Thyroid gland (tissue), 4 donors: ENCODE measurements at places on chromosomes 12 and 14. TPM values are rescaled to one million over a fixed set of nuclear protein-coding genes. Genes with fewer than 3 reads are reported as not detected.
A peak's percentile ranks its signal among the peaks of the same experiment; 100 is the strongest.

The TARBP2 gene
- 31.2 TPM for total RNA-seq

DNA sequence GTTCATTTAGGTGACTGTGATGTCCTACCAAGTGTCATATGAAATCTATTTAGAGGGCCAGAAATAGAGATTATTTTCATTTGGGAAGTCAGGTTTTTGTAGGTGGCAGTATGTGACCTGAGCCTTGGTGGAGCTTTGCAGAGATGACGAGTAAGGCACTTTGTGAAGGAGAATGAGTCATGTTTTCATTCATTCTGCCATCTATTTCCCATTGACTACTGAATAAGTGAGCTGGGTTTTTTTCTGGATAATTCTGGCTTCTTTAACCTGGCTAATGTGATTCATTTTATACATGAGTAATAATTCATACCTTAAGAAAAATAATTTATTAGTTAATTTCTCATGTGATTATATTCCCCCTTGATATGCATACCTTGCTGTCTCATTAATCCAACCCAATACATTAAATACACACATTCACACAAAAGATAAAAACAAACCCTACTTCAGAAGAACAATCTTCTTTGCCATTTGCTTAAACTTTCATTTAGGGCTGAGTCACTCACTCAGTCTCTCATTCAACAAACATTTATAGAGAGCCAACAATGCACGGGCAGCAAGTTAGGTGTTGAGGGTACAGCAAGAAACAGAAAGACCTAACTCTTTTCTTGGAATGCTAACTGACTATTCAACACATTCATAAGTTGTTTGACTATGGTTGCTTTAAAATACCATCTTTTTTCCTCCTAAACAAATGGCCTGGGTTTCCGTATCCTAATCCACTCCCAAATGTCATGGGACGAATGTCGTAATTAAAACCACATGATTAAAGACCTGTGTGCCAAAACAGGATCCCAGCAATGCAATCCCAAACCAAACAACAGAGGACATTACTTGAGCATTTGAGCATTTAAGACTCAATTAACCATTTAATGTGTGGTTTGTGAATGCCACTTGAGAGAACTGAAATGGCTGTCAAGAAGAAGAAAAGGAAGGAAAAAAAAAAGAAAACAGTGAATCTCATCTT lies 78.0 kb downstream of the KITLG start:
- no peaks in the 10 kb centered on the region for H3K4me1 ChIP-seq
- H3K36me3 ChIP-seq: peaks cover 4% of the 10 kb centered on the region
- H3K27ac ChIP-seq: no peak overlapping the region
- H3K4me3 ChIP-seq: no peak overlapping the region

The TBX5 gene
- total RNA-seq: 0.27 TPM

- H3K27ac ChIP-seq: no peak overlapping the region
- H3K4me3 ChIP-seq: no peak overlapping the region
- no peaks in the 10 kb centered on the region for H3K36me3 ChIP-seq
- H3K27me3 ChIP-seq: no peaks in the 10 kb centered on the region
- no peaks in the 10 kb centered on the region for H3K4me1 ChIP-seq
These were observed 3.7 kb downstream of the TAS2R42 start for GRCh38 chr12:11183011-11183410.

The RBP5 gene
- total RNA-seq: not detected

The GYS2 gene
- total RNA-seq: not detected

The GLT8D2 gene
- 33.9 TPM for total RNA-seq

DNA sequence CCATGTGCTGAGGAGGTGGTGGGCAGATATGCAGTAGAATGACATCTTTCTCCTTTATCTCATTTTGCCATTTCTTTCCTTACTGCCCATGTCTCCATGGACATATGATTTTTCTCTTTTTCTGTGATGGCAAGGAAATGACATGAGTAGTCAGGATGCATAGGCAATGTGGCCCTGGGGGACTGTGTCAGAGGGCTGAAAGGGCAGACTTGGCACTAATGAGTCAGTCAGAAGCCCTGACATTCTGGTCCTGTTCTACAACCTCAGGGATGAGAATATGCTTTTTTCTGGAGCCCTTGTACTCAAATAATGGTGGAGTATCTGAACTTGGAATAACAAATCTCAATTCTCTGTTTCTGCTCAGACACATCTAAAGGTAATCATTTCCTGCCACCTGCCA lies 167.8 kb downstream of the TMEM117 start:
- no peak overlapping the region for H3K27ac ChIP-seq
- no peak for DNase-seq
- H3K4me1 ChIP-seq: no peaks in the 10 kb centered on the region
- H3K27me3 ChIP-seq: no peaks in the 10 kb centered on the region

The LTB4R2 gene
- 7.5 TPM for total RNA-seq

The C14orf39 gene
- total RNA-seq: 0.56 TPM

DNA sequence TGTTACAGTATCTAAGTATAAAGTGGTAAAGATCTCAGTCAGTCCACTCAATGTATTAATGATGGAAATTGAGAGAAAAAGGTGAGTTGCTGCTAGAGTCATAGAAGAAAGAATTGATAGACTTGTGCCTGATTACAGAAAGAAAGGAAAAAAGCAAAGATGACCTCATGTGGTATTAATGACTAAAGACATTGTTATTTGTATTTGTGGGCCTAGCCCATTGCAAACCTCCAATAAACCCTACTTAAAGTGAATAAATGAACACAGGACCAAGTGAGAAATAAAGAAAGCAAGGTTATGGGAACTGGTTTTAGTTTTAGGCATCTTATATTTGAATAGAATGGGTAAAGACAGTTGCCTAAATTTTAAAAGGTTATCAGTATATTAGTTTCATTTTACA lies 105.5 kb downstream of the SYT1 start:
- no peaks in the 10 kb centered on the region for H3K36me3 ChIP-seq
- DNase-seq: no peak
- no peaks in the 10 kb centered on the region for H3K27me3 ChIP-seq
- H3K4me3 ChIP-seq: no peak overlapping the region

- no peak for DNase-seq
- no peaks in the 10 kb centered on the region for H3K36me3 ChIP-seq
- no peak overlapping the region for H3K27ac ChIP-seq
- H3K4me1 ChIP-seq: no peaks in the 10 kb centered on the region
- no peak overlapping the region for H3K4me3 ChIP-seq
These were observed 42.6 kb downstream of the ATP23 start for GRCh38 chr12:57983858-57984505.

DNA sequence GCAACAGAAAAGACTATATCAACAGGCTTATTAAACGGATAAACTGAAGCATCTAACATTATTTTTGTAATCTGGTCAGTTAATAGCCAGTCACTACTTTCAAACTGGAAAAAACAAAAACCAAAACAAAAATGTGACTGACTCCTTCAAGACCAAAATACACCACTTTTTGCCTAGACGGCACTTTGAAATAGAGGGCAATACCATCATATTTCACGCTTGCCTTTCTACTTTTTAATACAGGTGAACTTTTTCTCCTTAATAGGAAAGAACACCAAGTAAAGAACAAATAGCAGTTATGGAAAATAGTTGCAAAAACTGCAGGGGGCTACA lies 550 bp upstream of the NUP107 start:
- H3K4me3 ChIP-seq: peak overlapping the region; percentile 82
- H3K4me1 ChIP-seq: peaks cover 9% of the 10 kb centered on the region
- H3K27me3 ChIP-seq: no peaks in the 10 kb centered on the region

DNA sequence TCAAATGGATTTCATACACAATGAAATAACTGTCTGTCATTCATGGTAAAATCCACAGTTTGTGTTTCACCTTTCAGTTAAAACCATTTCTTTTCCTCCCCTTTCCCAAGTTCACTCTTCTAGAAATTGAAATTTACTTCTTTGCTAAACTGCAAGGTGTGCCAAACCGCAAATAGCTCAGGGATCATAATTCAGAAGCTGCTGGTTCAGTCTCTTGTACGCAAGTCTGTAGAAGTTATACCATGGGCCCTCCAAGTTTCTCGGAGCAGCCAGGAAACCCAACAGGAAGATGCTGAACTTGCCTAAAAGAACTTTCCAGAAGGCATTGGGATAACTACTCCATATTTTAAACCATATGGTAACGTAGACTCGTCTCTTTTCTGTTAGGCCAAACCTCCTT lies 268.9 kb downstream of the FLRT2 start:
- H3K4me1 ChIP-seq: no peaks in the 10 kb centered on the region
- H3K4me3 ChIP-seq: no peak overlapping the region
- no peaks in the 10 kb centered on the region for H3K27me3 ChIP-seq
- DNase-seq: no peak
- H3K27ac ChIP-seq: no peak overlapping the region

DNA sequence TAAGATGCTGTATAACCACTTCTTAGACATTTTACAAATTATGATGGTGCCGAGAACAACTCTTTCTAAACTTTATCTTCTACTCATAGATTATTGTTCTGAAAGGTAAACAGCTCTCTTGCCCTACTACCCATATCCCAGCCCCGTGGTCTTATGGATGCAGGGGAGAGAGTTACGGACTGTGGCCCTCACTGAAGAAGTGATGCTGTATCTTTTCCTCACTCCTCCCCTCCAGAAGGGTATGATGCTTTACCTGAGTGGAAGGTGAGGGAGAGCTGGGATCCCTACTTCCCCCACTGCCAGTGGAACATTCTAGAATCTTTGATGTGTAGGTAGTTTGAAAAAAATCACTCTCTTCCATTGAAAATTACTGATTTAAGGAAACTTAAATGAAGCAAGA lies 3.5 kb downstream of the TSHR start:
- H3K4me3 ChIP-seq: no peak overlapping the region
- H3K4me1 ChIP-seq: peaks cover 25% of the 10 kb centered on the region
- no peak for DNase-seq
- H3K36me3 ChIP-seq: no peaks in the 10 kb centered on the region

The SRRM4 gene
- total RNA-seq: 0.27 TPM

DNA sequence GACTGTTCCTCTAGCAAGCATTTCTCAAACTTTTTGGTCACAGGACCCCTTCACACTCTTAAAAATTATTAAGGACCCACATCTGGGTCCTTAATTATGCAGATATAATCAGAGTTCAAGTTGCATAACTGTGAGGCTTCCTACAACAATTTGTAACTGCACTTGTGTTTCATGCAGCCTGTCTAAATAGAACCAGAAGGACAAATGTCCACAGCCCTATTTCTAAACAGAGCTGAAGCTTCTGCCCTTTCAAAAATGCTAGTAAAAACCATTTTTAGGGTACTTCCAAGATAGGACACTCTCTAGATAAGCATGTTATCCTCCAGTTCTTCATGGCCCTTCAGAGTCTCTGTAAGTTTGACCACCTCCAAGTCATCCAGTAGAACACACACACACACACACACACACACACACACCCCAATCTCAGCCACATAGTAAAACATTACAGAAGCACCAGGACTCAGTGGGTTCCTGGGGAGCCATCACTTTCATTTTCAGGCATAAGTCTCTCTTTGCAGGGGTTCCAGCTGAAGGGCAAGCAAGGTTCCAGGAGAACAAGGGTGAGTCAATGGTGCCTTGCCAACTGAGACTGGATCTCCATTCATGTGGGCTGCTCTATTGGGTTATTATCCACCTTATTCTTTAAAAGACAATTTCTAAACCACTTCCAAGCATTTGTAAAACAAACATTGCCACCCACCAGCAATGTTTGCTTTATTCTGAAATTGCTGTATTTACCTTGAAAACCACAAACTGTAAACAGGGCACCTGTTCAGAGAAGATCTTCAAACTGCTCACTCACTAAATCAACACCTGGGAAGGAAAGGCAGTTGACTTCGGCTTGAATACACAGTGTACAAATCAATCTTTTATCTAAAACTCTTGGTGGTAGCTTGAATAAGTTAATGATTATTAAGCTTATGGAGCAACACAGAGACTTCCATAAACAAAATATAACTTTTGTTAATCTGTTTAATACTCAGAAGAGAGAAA lies 64.1 kb downstream of the ITPR2 start:
- H3K4me3 ChIP-seq: no peak overlapping the region
- no peaks in the 10 kb centered on the region for H3K36me3 ChIP-seq
- H3K4me1 ChIP-seq: peaks cover 8% of the 10 kb centered on the region
- no peak for DNase-seq
- H3K27me3 ChIP-seq: no peaks in the 10 kb centered on the region

- H3K36me3 ChIP-seq: no peaks in the 10 kb centered on the region
- no peaks in the 10 kb centered on the region for H3K4me1 ChIP-seq
- H3K4me3 ChIP-seq: no peak overlapping the region
- H3K27me3 ChIP-seq: no peaks in the 10 kb centered on the region
These were observed 138.2 kb downstream of the SRGAP1 start for GRCh38 chr12:63982604-63983295.

DNA sequence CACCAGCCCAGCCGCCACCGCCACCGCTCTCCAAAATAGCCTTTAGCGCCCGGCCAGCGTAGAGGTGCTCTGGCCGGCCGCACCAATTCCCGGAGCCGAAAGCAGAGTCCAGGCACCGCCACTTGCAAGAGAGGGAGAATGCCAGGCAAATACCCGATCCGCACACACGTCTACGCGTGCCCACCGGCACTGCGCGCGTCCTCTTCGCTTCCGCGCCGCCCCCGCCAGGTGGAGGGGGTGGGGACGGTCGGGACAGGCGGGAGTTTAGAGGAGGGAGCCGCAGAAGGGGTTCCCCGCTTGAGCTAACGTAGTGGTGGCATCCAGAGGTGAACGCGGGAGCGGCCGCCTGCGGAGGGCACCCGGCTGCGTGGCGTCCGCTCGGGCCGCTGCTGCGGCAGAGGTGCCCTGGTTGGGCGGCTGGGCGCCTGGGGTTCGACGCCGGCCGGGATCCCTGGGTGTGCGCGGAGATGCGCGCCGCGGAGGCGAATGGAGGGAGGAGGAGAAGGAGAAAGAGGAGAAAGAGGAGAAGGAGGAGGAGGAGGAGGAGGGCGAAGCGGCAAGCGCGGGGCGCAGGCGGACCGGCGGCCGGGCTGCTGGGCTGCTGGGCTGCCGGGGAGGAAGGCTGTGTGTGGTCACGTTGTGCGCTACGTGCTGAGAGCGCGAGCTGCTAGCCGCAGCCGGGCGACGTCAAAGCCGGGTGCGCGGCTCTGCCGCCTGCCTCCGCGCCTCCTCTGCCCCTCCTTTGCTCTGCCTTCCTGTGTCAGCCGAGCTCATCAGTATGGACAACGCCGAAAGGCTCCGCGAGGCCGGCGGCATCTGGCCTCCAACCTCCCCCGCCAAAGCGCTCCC lies at the start of gene MDGA2:
Gene MDGA2, minus strand, starts transcription at position 140 of the 849 bp plus-strand sequence.
- no peaks in the 10 kb centered on the region for H3K27me3 ChIP-seq
- peaks cover 17% of the 10 kb centered on the region for H3K4me1 ChIP-seq
- no peak within 1 kb of the TSS for H3K27ac ChIP-seq
- no peak within 1 kb of the TSS for H3K4me3 ChIP-seq
- H3K36me3 ChIP-seq: no peaks in the 10 kb centered on the region
- no peak for DNase-seq

DNA sequence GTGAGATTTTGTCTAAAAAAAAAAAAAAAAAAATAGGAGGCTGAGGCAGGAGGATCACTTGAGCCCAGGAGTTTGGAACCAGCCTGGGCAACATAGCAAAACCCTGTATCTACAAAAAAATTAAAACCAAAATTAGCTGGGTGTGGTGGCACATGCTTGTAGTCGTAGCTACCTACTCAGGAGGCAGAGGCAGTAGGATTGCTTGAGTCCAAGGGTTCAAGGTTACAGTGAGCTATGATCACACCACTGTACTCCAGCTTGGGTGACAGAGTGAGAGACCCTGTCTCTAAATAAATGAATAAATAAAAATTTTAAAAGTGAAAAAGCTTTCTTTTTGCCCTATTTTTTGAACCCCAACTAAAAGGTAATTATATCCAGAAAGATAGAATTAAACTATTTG lies 113.6 kb downstream of the PEBP1 start:
- no peak for DNase-seq
- no peak overlapping the region for H3K27ac ChIP-seq
- H3K4me3 ChIP-seq: no peak overlapping the region
- no peaks in the 10 kb centered on the region for H3K4me1 ChIP-seq
- H3K36me3 ChIP-seq: no peaks in the 10 kb centered on the region
